H4 (cell line): ENCODE measurements at places on chromosomes 1 and 21.
A peak's percentile ranks its signal among the peaks of the same experiment; 100 is the strongest.

GRCh38 chr21:29633756-29634155 is 306.0 kb downstream of the GRIK1 start:
- DNase-seq: no peak

DNA sequence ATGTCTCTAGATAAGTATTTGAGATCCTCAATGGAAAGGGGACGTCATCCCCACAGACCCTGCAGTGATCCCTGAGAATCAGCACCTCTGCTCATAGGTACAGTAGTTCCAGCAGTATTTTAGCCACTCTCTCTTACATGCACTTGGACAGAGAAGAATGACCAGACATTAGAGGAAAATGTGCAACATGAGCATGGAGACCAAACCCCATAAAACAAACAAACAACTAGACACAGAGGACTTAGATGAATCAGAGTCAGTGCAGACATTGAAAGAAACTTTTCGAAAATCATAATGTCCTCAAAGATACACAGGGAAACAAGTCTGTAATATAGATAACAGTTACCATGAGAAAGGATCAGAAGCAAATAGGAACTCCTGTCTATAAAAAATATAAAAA is 108.2 kb downstream of the LYPLAL1 start:
- DNase-seq: no peak

GRCh38 chr1:78092643-78093042 is 46.9 kb downstream of the GIPC2 start:
- peak; percentile 9 for DNase-seq

- no peak for DNase-seq
Observed at GRCh38 chr1:168923521-168924136, 182.9 kb upstream of the ATP1B1 start.

DNA sequence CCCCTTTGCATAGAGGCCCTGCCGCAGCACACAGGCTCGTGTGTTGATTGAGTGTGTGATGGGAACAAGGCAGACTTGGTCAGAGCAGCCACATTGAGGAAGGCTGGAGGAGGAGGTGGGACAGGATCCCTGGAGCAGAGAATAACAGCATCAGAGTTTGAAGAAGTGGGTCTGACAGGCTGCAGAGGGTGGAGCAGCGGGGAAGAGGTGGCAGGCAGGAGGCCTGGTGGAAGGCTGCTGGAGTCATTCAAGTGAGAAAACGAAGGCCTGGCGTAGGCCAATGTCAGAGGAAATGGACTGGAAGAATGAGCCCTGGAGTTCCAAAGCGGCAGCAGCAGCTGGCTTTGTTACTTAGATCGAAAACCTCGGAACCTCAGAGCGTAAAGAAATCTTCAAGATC is 115.0 kb upstream of the GRIK3 start:
- no peak for DNase-seq

DNA sequence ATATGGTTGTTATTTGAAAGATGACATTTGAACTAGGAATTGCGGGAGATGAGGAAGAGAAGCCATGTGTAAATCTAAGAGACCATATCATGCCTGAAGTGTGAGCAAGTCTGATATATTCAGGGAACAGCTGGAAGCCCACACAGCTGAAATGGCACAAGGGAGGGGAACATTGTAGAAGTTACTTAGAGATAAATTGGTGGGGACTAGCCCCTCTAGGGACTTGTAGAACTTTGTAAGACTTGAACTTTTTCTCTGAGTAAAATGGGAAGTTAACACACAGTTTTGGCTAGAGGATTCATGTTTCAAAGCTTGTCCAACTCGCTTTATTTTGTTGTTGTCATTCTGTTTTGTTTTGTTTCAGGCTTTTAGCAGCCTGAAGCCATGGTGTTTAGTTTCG is 216.4 kb downstream of the FMN2 start:
- DNase-seq: no peak

DNA sequence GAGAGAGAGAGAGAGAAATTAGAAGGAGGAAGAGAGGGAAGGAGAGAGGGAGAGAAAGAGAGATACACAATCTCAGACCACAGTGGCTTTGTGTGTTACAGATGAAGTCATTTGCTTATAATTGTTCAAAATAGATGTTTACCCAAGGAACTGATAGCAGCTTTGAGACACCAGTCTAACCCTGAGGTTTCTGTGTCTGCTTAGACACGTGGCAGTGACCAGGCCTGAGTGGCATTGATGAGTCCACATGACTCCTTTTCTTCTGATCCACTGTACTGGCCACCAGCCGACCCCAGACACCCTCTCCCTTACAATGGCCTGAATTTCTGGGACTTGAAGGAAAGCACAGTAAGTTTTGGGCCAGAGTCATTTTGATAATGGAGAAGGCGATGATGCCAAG is 104.9 kb downstream of the DUSP10 start:
- DNase-seq: peak; percentile 15

DNA sequence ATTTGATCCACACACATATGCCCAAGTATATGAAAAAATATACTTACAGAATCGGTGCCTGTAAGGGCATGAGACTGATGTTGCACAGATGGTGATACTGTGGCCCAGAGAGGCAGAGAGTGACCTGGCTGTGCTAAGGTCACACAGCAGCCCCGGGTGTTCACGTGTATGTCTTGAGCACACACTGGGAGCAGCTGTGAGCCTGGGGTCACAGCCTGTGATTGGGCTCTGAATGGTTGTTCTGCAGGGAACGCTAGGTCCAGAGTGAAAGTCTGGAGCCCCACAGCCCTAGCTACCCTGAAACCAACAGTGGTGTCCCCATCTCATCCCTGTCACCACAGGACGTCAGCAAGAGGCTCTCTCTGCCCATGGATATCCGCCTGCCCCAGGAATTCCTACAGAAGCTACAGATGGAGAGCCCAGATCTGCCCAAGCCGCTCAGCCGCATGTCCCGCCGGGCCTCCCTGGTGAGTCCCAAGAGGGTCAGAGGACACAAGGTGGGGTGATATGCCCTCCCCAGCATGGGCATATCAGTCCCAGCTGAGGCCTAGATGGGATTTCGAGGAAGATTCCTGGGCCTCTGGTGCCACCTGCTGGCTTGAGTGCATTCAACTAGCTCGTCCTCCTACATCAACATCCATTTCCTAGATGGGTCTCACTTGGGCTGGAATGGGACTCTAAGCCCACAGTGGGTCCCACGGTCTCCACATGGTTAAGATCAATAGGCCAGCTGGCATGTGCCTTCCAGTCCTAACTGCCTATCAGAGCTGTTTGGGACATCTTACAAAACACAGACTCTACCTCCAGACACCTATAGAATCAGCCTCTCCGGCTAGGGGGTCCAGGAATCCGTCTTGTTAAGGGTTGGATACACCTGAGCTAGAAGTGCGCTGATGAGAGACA is 19.7 kb downstream of the CDK18 start:
- peak; percentile 56 for DNase-seq

DNA sequence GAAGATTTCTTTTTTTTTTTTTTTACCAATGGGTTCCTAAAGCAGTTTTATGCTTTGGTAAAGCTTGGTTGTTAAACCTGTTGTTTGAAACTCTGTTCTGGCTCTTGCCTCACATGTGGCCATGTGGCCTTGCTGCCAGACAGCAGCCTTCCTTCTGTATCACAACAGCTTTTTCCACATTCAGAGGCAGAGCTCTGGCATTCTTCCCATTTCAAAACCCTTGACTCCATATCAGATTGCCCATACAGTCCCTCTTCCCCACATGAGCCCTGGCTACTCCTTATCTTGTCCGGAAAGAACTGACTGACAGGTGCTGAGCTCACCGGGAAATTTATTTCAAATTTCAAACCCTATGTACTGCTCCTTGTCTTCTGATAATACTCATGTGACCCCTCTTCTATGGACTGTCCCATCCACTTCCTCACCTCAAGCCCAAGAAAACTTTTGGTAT is 38.5 kb upstream of the LAX1 start:
- no peak for DNase-seq

DNA sequence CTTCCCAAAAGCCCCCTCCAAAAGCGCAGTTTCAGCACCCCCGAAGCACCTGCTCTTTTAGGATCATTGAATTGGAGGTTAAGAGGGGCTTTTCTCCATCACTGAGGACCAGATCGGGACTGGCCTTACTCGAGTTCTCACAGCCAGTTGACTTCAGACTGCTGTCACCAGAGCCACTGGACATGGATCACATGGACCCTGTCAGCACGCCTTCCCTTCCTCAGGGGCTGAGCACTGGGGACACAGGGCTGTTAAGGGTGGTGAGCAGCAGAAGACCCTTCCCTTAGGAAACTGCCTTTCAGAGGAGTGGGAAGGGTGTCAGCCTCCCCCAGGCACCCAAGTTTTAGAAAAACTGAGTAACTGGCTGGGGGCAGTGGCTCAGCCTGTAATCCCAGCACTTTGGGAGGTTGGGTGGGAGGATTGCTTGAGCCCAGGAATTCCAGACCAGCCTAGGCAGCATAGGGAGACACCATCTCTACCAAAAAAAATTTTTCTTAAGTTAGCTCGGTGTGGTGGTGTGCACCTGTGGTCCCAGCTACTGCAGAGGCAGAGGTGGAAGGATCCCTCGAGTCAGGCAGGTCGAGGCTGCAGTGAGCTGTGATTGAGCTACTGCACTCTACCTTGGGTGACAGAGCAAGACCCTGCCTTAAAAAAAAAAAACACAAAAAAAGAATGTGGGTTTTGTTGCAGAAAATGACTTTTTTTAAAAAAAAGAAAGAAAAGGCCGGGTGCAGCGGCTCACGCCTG is 584 bp upstream of the FGR start:
- DNase-seq: no peak

DNA sequence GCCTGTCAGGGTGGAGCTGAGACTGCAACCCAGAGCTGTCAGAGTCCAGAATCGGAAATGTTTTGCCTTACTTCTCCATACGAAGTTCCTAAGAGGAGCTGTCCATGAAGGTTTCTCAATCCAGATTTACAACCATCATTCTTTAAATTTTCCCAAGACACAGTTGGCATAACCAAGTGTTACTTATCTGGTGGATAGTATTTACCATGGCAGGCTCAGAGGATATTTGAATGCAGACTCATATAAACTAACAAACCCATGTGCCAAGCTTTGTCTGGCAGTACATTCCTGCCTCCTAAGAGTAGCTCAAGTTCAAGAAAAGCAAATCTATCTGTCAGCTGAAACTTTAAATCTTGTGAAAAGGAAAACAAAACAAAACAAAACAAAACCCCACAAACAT is 267.9 kb downstream of the ZNF326 start:
- peak; percentile 9 for DNase-seq

DNA sequence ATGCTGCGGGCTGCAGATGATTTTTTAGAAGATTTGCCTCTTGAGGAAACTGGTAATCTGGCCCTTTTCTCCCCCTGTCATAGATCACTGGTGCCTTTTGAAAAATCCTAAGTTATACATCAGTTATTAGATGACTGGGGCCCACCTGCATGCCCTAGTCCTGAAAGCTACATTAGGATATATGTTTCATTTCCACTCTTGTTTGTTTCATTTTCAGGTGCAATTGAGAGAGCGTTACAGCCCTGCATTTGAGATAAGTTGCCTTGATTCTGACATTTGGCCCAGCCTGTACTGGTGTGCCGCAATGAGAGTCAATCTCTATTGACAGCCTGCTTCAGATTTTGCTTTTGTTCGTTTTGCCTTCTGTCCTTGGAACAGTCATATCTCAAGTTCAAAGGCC is 8.1 kb upstream of the IFI44 start:
- DNase-seq: no peak

- DNase-seq: no peak
Observed at GRCh38 chr1:74453277-74453676, 59.1 kb downstream of the LRRC53 start.

- no peak for DNase-seq
Observed at GRCh38 chr21:39882151-39882838, 15.1 kb downstream of the PCP4 start.

- DNase-seq: no peak
Observed at GRCh38 chr1:69540052-69540451, 27.7 kb upstream of the LRRC7 start.

DNA sequence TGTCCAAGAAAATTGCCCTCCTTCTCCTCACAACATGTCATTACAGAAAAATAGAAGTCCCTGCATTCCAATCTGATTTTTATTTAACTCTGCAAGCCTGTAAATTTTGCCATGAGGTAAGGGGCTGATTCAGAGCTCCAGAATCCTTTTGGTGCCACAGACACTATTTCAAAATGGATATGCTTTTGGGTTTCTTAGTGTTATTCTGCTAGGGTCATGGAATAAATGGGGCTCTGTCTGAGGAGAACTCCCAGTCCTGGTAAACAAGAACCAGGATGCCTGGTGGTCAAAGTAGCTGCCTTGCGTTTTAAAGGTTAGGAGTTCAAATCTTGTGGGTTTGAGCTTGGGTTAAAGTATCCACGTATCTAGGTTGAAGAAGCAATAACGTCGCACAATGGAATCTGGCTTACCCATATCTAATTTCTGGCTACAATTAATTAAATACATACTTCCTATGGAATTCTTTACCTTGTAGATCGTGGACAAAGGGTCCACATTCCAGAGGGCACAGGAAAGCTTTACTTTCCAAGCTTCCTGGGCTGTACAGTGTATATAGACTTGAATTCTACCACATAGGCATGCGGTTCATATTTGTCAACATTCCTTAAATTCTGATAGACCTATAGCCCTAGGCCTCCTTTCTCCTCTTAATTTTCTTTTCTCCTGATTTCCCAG is 98.0 kb upstream of the CDC42BPA start:
- DNase-seq: no peak

GRCh38 chr1:115201598-115201997 is 112.3 kb upstream of the TSPAN2 start:
- DNase-seq: no peak

GRCh38 chr1:169338617-169339016 is 29.0 kb downstream of the NME7 start:
- no peak for DNase-seq

DNA sequence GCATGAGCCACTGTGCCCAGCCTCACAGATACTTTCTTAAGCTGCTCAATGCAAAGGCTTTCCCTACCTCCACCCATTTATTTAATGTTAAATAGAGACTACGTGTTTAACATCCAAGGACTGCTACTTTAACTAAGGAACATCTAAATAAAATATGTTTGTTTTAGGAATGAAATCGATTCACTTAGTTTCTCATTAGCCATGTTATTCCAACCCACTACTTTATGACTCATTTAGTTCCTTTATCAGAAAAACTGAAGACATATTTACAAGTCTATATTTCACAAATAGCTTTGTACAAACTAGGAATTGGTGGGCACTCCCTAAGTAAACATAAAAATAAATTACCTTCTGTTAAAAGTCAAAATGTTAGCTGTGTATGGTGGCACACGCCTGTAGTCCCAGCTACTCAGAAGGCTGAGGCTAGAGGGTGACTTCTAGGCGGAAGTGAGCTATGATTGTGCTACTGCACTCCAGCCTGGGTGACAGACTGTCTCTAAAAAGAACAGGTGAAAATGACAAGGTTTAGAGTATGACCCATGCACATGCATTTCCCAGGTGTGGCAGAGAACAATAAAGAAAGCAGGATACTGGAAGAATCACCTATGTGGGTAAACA is 39.9 kb upstream of the AK4 start:
- no peak for DNase-seq

DNA sequence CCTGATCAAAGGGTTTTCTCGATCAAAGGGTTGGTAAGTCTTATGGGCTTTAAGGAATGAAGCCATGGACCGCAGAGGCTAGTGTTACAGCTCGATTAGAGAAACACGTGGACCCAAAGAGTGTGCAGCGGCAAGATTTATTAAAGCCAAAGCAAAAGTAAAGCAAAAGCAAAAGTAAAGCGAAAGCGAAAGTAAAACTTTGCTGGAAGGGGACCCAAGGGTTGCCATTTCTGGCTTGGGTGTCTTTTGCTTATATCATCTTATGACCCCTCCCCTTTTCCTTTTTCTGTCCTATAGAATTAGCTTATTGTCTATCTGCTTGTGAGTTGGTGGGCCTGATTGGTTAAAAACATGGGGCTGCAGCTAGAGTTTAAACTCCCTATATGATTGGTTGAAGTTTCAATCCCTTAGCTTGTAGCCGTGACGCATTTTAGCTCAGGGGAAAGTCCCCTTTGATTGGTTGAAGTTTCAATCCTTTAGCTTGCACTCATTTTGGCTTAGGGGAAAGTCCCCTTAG is 957.0 kb downstream of the AMY1C start:
- peak; percentile 32 for DNase-seq
